Activated CD8-positive, alpha-beta memory T cell treated with anti-CD3 and anti-CD28 coated beads for 1 hour (primary cell): ENCODE measurements at places on chromosomes 1 and 21.

GRCh38 chr1:159562680-159563079 lies 24.9 kb upstream of the APCS start:
- DNase-seq = no peak

- DNase-seq = no peak
Measured at GRCh38 chr1:179052776-179053175, 27.1 kb downstream of the FAM20B start.

- no peak for DNase-seq
Measured at GRCh38 chr1:247347477-247348222, 16.0 kb upstream of the ZNF496 start.

DNA sequence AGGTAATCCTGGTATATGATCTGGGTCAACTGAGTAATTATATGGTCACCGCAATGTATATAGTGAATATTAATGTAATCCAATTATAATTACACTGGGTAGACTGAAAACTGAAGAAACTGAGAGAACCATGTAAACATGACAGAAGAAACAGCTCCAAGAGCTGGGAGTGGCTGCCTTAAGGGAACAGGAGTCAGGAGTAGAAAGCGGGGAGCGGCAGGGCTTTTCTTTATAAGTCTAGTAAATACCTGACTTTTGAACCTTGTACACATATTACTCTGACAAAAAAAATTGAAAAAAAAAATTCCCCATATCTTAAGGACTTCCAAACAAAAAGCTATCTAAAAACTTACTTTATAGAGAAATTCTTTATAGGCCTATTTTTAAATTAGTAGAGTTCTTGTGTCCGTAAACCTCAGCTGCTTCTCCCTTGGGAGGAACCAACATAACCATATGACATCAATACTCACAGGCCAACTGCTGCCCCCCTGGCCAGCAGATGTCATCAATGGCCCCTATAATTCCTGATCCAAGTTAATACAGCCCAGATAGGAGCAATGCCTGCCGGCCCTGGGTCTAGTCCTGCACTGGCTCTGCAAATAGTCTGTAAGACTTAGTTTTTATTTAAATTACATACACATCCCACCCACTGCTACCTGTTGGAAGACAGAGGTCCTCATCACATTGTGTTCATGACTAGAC lies 33.8 kb downstream of the THAP3 start:
- no peak for DNase-seq

DNA sequence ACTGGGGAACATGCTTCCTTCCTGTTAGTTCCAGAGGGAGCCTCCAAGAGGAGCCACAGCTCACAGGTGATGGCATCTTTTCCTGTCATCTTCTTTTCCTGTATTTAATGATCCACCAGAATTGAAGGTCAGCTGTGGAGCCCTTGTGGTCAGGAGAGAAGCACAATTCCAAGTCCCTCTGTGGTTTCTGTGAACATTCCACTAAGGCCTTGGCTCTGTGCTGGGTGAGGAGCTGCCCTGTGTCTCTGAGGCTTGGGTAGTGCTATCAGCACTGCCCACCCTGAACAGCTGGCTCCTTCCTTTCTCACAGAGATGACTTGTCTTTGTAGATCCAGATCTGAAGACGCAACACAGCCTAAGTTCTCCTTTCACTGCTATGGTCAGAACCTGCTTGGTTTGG lies 141.9 kb upstream of the MAP1LC3C start:
- no peak for DNase-seq

- no peak for DNase-seq
Measured at GRCh38 chr21:42297377-42297776, 17.8 kb downstream of the TFF3 start.

DNA sequence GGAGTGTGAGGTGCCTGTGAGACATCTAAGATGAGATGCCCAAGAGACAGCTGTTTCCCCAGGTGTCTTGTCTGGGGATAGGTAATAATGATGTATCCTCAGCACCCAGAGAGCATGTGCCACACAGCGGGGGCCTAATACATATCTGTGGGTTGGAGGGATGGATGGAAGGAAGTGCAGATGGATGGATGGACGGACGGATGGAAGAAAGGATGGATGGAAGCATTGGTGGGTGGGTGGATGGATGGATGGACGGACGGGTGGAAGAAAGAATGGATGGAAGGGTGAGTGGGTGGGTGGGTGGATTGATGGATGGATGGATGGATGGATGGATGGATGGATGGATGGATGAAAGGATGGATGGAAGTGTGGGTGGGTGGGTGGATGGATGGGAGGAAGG lies 78.5 kb upstream of the EFHD2 start:
- no peak for DNase-seq

DNA sequence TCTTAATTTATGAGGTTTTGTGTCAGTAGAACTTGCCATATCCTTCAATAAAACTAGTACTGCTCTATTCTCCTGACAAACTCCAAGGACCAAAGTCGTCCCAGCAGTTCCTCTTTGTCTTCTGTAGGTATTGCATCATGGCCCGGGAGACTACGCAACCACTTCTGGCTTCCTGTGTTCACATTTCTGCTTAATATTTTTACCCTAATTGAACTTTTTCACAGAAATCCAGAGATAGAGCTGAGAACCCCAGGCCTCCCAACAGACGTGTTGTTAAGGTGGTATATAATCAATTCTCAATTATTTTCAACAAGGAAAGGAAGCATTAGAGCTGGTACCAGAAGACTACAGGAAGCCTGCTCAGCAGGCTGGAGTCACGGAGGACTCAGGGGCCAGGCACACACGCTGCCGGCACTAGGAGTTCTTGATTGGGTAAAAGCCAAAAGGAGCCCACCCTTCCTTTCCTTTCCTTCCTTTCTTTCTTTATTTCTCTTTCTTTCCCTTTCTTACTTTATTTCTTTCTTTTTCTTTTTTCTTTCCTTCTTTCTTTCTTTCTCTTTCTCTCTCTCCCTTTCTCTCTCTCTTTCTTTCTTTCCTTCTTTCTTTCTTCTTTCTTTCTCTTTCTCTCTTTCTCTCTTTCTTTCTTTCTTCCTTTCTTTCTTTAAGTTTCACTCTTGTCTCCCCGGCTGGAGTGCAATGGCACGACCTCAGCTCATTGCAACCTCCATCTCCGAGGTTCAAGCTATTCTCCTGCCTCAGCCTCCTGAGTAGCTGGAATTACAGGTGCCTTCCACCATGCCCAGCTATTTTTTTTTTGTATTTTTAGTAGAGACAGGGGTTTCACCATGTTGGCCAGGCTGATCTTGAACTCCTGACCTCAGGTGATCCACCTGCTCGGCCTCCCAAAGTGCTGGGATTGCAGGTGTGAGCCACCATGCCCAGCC lies 173.7 kb downstream of the ZBTB18 start:
- no peak for DNase-seq

- DNase-seq = no peak
Measured at GRCh38 chr21:35063428-35064172, 14.5 kb upstream of the RUNX1 start.

DNA sequence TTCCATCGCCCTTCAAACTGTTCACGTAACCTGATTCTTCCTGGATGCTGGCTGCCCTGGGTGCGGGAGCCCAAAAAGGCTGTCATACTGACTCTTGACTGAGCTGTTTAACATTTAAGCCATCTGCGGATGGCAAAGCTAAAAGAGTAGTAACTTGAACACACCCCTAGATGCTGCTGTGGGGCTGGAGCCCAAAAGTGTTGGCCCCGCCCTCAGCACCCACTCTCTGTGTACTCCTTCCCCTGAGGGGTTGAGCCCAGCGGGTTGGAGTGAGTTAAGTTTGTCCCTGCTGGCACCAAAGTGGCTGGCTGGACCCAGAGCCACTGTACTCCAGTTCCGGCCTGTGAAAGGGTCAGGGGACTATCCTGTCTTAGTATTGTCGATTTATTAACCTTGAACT lies 640.6 kb downstream of the PTPRU start:
- no peak for DNase-seq

- DNase-seq = no peak
Measured at GRCh38 chr1:30597711-30598110, 125.7 kb downstream of the MATN1 start.

GRCh38 chr1:27760426-27760825 lies 12.6 kb upstream of the STX12 start:
- DNase-seq = no peak
